ENCODE measurements at places on chromosomes 3 and 15.

- DNase-seq, result no peak
These were observed 86.2 kb downstream of the TBC1D5 start for GRCh38 chr3:17656264-17656663.

GRCh38 chr3:100060685-100061484 lies 53.4 kb downstream of the FILIP1L start:
- DNase-seq, result no peak

DNA sequence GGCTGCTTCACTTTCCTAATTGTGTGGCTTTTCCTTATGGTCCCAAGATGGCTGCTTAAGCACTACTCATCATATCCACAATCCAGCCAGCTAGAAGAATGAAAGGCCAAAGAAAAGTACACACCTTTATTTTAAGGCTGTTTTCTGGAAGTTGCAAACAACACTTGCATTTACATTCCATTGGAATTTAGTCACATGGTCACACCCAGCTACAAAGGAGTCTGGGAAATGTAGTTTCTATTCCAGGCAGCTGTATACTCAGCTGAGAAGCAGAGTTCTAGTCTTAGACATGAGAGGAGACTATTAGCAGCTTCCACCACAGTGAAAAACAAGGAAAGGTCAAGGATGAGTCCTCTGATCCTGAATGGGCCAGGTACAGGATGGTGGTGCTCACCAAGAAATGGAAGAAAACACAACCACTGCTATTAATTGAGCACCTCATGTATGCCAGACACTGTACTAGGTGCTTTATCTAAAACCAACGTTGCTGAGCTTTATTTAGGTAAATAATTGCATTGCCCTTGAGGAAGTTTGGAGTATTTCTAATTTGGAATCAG lies 28.0 kb upstream of the ATG7 start:
- DNase-seq, result no peak

DNA sequence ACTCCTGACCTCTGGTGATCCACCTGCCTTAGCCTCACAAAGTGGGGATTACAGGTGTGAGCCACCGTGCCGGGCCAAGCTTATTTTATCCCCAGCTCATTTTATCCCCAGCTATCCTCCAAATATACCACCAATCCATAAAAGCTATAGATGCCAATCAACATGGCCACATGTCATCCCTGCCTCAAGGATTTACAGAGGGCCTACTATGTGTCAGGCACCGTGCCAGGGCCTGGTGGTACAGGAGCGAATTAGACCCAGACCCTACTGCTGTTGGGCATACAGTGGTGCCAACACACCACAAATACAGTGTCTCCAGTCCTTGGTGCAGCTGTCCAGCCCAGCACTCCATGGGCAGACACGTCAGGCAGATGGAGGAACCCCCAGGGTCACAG lies 73.4 kb downstream of the SCN5A start:
- DNase-seq, result no peak

GRCh38 chr3:30437171-30437601 lies 169.2 kb upstream of the TGFBR2 start:
- DNase-seq, result no peak

- no peak for DNase-seq
These were observed 614.8 kb upstream of the BCHE start for GRCh38 chr3:166451997-166452396.

DNA sequence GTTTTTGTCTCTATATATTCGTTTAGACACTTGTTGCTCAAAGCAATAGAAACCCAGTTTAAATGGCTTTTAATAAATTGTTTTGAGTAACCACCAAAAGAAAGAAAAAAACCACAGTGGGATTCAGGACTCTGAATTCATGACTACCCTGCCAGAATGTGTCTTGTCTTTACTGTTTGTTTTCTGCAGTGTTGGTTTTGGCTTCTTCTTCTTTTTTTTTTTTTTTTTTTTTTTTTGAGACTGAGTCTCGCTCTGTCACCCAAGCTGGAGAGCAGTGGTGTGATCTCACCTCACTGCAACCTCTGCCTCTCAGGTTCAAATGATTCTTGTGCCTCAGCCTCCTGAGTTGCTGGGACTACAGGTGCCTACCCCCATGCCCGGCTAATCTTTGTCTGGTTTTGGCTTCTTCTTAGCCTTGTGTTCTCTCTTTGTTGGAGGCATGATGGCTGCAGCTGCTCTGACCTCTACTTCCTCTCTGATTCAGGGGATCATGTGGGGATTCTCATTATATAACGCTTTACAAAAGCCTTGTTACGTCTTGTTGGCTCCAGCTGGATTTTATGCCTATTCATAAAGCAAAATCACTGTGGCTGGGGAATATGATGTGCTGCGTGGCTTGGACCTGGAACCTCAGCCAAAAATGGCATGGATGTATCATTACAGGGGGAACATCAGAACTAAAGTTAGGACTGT lies 54.0 kb downstream of the PLS1 start:
- DNase-seq, result no peak

- DNase-seq, result no peak
These were observed 150.7 kb downstream of the SST start for GRCh38 chr3:187519428-187519890.

GRCh38 chr15:74414603-74415338 lies 19.0 kb downstream of the SEMA7A start:
- no peak for DNase-seq

DNA sequence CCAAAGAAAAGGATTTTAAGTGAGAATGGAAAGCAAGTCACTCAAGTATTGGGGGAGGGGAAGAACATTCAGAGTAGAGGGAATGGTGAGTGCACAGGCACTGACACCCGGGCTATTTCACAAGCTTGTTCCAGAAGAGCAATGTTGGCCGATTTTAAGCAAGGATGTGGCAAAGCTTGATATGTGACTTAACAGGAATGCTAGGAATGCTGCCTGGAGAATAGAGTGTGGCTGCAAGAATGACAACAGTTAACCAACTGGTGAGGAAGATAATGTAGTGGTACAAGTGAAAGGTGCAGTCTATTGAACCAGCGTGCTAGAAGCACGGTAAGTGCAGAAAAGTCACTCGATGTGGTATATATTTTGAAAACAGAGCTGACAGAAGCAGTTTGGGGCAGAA lies 6.2 kb upstream of the CCDC80 start:
- no peak for DNase-seq

- no peak for DNase-seq
These were observed 248.1 kb upstream of the C2CD4B start for GRCh38 chr15:62413153-62413552.

- DNase-seq, result no peak
These were observed 647.9 kb downstream of the GRM7 start for GRCh38 chr3:7508821-7509220.

DNA sequence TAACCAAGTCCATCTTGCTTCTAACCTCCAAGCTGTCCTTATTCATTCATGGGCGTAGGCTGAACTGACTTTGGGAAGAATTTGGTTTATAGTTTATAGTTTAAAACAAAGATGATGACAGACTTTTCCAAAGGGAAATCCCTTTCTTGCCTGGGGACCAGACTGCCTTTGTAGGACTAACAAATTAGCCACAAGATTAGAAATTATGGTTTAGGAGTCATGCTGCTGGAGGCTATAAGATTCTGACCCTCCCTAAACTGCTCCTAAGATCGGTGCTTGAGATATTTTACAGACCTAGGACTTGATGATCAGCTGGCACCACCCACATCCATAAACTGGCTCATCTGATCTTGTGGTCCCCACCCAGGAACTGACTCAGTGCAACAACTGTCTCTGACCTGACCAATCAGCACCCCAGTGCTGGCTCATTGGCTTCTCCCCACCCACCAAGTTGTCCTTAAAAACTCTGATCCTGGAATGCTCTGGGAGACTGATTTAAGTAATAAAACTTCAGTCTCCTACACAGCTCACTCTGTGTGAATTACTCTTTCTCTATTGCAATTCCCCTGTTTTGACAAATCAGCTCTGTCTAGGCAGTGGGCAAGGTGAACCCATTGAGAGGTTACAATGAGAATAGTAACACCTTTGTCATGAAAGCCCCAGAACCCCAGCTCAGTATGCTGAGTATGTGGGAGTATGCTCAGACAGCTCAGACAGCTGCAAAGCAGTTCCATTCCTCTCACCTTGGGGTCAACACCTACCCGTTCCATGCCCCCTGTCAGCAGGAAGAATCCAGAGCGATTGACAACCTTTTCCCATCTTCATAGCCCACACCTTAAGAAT lies 51.6 kb upstream of the C15orf39 start:
- DNase-seq, result no peak

All from activated CD4-positive, alpha-beta T cell treated with anti-CD3 and anti-CD28 coated beads, Interleukin-2, amount 50 U/mL, for 24 hours (primary cell).